Stimulated activated CD4-positive, alpha-beta T cell treated with anti-CD3 and anti-CD28 coated beads, Interleukin-1b, Interleukin-23, amount 100 ng/mL, for 1 hour (primary cell): ENCODE measurements at places on chromosomes 16 and 17.

GRCh38 chr17:1398931-1399678 lies 917 bp downstream of the YWHAE start:
- no peak for DNase-seq

- DNase-seq: no peak
Measured at GRCh38 chr16:85605912-85606841, 6.9 kb upstream of the GSE1 start.

GRCh38 chr17:58394534-58395223 lies 22.7 kb downstream of the RNF43 start:
- DNase-seq: no peak

DNA sequence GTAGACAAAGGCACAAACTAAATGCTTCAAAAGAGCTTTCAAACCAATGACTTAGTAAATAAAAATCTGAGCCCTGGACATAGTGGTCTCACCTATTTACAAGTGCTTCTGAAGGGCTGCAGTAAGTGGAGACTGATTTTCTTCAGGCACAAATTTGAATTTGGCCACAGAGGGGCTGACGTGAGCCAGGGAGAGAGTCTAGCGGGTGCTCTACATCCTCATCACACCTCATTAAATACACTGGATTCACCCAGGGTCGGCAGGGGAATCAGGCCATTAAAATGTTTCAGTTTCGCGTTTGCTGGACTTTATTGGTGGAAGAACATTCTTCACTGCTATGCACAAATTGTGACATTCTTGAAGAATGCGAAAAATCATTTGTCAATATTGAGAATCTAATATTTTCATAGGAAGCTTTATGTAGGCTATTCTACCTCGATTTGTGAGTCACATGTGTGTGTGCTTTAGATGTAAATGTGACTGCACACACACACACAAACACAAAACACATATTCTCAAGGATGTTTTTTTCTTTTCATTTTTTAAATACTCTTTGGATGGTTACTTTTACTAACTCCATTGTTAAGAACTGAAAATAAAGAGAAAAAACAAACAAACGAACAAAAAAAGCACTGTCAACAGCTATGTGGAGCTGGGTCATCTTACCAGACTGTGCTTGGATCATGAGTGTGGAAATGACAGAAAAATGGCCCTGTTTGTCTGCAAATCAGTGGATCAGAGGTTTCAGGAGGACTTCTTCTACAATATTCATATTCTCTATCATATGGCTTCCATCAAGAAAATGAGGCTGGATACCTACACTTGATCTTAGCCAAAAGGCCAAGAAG lies 58.9 kb downstream of the CDH11 start:
- no peak for DNase-seq

GRCh38 chr17:35129154-35129972 lies 7.9 kb downstream of the FNDC8 start:
- DNase-seq: no peak
